Colonic mucosa (tissue), 4 donors: ENCODE measurements at places on chromosomes 2 and 18.

- no peak for DNase-seq
- no peaks in the 10 kb centered on the region for H3K36me3 ChIP-seq
- H3K27ac ChIP-seq, result no peak overlapping the region
- H3K4me3 ChIP-seq, result no peak overlapping the region
- no peaks in the 10 kb centered on the region for H3K4me1 ChIP-seq
- no peaks in the 10 kb centered on the region for H3K27me3 ChIP-seq
Measured at GRCh38 chr2:168002021-168002553, 245.3 kb downstream of the STK39 start.

DNA sequence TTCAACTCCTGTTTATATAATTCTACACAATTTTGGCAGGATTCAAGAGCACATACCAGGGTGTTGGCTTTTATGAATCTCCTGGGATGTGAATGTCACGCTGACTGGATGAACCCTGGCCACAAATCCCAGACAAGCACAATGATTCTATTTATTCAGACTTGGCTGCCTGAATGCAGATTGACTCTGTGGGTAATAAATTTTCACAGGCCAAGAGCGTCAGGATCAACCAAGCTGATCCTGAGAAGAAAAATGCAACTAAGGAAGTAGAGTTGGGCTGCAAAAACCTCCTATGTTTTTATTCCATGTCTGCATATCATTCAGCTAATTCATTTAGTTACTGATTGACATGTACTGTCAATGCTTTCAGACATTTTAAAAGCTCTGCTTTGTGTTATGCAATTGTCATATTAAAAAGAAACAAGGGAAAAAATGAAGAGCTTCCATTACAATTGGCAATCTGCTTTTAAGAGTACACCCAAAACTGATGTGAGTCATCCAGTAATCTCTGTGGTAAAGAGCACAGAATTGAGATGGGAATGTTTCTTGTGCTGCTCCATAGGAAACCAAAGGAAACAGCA is 173.0 kb upstream of the REV1 start:
- H3K4me1 ChIP-seq, result no peaks in the 10 kb centered on the region
- H3K4me3 ChIP-seq, result no peak overlapping the region

DNA sequence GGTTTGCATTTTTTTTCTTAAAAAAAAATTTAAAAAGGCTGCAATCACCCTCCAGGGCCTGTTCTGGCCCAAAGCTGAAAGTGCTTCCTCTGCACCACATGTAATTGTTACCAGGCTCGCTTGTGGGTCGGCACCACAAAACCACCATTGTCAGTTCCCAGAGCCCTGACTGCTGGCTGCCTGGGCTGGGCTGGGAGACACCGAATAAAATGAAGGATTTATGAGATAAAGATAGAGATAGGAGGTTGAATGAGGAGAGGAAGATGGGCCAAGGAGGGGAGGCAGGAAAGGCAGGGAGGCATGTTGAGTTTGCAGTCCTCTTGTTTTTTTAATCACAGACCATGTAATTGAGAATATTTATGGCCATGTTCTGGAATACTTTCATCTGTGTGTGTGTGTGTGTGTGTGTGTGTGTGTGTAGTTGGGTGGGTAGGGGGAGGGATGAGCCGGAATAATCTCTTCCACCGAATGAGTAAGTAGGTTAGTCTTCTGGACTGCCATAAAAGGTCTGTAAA is 14.7 kb downstream of the NRP2 start:
- DNase-seq, result no peak
- no peaks in the 10 kb centered on the region for H3K36me3 ChIP-seq
- no peak overlapping the region for H3K4me3 ChIP-seq
- H3K27ac ChIP-seq, result no peak overlapping the region
- no peaks in the 10 kb centered on the region for H3K27me3 ChIP-seq

GRCh38 chr2:238260883-238261282 is 21.0 kb upstream of the HES6 start:
- DNase-seq, result no peak
- H3K4me3 ChIP-seq, result no peak overlapping the region
- H3K4me1 ChIP-seq, result peaks cover 5% of the 10 kb centered on the region
- H3K27me3 ChIP-seq, result no peaks in the 10 kb centered on the region
- peaks cover 3% of the 10 kb centered on the region for H3K36me3 ChIP-seq

GRCh38 chr18:58256316-58257080 is 212.5 kb downstream of the NEDD4L start:
- H3K27me3 ChIP-seq, result no peaks in the 10 kb centered on the region
- no peaks in the 10 kb centered on the region for H3K36me3 ChIP-seq
- H3K4me3 ChIP-seq, result no peak overlapping the region
- no peak overlapping the region for H3K27ac ChIP-seq

- no peak overlapping the region for H3K27ac ChIP-seq
- no peak overlapping the region for H3K4me3 ChIP-seq
- DNase-seq, result no peak
- no peaks in the 10 kb centered on the region for H3K4me1 ChIP-seq
- no peaks in the 10 kb centered on the region for H3K36me3 ChIP-seq
- H3K27me3 ChIP-seq, result no peaks in the 10 kb centered on the region
Measured at GRCh38 chr18:65363911-65364632, 386.7 kb upstream of the CDH7 start.
